ENCODE measurements at places on chromosomes 3 and 15. TPM values are rescaled to one million over a fixed set of nuclear protein-coding genes. Genes with fewer than 3 reads are reported as not detected.

DNA sequence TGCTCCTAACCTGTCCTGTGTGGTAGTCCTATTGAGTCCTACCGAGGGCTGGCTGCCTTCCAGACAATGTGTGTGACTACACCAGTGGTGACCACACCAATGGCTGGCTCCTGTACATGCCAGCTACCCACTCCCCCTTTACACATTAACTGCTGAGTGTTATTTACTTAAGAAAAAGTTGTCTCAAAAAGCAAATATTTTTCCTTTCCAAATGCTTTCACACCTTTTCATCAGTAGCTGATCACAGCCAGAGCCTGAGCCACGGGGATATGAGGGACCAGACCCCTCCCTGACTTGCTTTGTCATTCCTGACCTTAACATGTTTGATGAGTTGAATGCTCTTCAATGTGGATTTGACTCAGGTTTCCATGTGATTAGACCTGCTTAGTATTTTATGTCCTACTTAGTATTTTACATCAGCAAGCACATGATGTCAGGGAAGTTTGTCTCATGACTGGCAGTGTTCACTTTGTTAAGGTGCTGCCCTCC is 29.6 kb upstream of the GREM1 start:
- DNase-seq: peak; percentile 39

- DNase-seq: no peak
Measured at GRCh38 chr15:62121273-62122015, 43.6 kb downstream of the C2CD4B start.

DNA sequence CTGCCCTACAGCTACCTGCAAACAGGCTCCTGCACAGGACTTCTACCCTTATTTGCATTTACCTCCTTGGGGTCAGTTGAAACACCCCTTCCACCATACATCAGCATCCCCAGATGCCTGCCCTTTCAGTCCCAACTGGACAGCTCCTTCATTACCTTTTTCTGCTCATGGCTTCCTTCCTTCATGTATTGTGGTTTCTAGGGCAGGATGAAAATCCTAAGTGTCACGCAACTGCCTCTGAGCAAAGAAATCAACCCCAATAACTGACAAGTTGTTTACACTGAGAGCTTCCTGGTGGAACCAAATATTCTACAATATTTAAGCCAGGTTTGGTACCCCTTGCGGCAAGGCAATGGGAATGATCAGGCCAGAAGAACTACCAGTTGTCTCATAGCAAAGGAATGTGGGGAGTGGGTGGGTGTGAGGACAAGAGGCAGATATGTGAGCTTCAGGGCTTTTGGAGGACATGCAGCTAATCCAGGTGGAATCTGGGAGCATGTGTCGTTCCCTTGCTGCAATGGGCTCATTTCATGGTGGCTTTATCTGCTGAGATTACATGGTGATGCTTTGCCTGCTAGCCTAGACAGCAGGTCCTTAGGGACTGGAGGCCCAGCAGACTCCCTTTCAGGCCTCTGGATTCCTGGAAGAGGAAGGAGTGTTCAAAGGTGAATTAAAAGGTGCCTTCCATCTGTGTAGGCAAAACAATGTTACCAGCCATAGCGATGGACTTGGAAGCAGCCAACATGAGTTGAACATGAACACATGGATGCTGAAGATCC is 34.9 kb downstream of the PPCDC start:
- no peak for DNase-seq

DNA sequence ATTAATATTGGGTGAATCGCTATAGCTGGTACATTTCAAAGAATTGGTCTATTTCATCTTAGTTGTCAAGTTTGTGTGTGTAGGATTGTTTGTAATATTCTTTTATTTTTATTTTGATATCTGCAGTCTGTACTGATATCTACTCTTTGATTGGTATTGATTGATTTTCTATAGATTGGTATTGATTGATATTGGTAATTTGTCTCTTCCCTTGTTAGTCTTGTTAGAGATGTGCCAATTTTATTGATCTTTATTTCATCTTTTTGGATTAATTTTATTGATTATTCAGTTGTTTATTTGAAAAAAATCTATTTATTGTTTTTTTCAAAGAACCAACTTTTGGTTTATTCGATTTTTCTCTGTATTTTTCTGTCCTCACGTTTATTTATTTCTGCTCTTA is 61.4 kb downstream of the TM2D3 start:
- no peak for DNase-seq

- no peak for DNase-seq
Measured at GRCh38 chr3:43970920-43971319, 270.8 kb upstream of the TOPAZ1 start.

DNA sequence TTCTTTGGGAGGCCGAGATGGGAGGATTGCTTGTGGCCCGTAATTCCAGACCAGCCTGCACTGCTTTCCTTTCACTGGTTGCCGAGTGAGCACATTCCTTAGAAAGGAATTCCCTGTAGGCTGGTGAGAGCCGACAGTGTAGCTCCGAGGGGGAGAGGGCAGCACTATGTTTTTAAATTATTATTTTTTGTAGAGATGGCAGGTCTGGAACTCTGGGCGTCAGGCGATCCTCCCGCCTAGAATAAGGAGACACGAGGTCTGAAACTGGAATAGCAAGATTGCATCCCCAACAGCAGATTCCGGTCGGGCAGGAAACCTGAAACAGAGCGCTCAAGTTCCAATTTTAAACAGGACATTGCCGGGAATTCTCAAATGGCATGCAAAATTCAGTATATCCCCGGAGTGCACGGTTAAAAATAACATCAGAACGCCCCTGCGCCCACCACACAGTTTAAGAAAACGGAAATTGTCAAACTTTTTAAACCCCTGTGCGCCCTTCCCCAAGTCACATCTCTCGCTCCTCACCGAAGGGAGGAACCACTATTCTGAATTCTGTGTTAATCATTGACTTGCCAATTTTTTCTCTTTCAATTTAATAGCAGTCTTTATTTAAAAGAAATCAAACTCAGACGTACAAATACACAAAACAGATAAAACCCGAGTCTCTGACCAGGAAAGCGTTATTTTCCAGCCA is 643 bp upstream of the RNU5B-1 start:
- DNase-seq: peak; percentile 36

DNA sequence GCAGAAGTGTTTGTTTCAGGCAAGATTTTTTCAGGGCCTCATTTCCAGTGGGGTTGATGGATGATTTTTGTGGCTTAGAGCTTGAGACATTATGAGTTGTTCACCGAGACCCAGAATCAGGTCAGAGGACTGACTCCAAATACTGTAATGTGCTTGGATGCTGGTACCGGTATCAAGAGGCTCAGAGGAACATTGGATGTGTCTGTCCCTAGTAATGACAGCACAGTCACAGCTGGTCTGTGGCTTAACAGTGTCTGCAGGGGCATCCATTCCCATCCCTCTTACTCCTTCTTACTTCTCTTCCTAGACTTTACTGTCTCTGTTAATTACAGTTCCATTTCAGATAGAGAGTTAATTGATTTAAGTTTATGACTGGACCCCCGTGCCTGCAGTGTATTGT is 107.8 kb downstream of the PTPRG start:
- no peak for DNase-seq

DNA sequence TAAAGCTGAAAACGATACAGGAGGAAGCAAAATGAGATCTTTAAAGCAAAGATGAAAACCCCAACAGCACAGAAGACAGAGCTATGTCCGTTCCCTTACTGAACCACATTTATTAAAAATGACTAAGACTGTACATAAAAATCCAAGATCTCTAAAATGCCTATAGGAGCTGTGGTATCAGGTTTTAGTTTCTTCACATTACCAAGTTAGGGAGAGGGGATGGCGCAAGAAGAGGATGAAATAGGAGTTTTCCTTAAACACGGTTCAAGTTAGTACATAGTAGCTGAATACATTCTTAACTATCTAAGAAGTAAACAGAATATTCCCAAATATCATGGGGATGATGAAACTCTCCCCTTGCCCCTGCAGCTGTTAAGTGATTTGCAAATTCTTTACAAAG is 6.3 kb downstream of the EOMES start:
- no peak for DNase-seq

DNA sequence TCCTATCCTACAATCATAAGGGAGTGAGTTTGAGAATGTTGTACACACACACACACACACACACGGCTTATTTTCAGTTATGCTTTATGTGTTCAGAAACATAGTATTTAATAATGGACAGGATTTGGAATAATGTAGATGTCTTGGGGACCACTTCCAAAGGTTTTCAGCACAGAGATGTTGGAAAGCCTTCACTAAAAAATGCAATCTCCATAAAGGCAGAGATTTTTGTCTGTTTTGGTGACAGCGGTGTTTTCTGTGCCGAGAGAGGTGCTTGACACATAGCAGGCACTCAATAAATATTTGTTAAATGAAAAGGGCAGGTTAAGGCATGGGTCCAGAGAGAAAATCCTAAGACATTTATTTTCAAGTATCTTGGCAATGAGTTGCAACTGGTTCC is 428.2 kb upstream of the RGMA start:
- no peak for DNase-seq

DNA sequence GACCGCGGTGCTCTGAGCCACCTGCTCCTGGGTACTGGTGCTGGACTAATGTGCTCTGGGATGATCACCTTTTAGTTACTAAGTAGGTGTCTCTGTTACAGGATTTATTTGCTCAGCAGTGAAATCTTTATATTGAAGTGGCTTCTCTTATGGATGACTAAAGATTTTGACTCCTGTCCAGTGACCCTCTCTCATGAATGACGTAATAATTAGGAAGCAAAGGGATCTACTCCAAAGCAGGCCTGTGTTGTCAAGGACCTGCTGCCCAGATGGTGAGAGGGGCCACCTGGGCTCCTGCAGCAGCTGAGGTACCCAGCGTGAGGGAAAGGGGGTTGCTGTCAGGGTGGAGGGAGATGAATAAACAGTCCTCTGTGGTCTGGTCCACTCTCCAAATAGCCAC is 263.6 kb downstream of the GABRG3 start:
- DNase-seq: no peak

DNA sequence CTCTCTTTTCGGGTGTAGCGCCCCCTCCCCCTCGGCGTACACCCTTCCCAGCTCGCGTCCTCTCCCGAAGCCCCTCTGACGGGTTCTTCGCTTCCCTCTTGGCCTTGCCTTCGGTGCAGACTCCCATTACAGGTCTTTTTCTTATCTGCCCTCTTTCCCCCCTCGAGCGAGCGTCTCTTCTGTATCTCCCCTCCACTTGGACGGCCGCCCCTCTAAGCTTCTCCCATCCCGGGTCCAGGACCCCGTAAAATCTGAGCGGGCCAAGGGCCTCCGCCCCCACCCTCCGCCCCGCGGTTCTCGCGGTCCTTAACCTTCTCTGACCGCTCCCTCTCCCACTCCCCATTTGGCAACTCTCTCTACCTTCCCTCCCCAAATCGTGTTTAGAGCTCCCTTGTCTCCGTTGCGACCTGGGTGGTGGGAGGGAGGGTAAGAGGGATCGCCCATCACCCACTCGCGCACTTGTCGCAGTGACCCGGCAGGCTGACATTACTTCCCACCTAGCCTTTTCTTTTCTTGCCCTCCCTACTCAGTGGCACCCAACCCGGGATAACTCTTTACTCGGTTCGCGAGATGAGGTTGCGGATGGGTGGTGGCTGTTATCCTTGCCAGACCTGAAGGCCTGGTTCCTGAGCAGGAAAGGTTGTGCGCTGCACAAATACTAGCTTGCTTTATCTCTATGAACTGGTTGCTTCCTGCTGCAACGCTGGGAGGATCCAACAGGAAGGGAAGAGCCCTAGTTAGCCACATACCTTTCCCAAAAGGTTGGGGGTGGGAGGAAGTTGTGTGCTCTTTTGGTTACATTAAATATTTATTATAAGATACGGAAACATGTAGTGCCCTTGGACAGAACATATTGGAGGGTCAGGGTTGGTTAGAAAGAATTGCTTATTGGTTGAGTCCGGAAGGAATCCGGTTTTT is 922 bp downstream of the RAB11A start:
- peak; percentile 13 for DNase-seq

DNA sequence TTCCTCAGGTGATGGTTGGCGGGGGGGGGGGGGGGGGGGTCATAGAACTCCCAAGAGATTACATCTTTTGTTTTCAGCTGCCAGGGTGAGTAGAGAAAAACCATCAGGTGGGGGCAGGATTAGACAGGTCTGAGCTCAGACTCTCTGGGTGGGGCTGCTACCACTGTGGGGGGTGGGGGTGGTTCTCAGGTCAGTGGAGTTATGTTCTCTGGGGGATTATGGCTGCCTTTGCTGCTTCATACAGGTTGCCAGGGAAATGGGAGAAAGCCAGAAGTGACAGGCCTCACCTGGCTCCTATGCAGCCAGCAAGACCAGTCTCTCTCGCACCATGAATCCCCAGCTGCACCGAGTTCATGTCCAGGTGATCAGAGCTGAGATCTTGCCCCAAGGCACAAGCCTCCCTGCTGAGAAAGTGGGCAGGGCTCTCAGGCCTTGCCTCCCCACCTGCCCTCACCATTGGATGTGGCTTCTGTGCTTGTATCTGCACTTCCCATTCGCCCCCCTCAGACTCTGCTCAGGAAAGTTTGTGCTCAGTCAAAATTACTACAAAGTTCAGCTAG is 828.1 kb downstream of the MCTP2 start:
- DNase-seq: no peak

Gene GRK7
- not detected for total RNA-seq

Gene IL17RC
- 23.0 TPM for total RNA-seq

Gene SUSD5
- total RNA-seq: not detected

Gene APBA2
- total RNA-seq: 17.7 TPM
